NCI-H2171 treated with DMSO at 0.1 percent for 48 hours (cell line): ENCODE measurements at places on chromosomes 11 and 22.

GRCh38 chr22:30615543-30615954 is 8.6 kb downstream of the TCN2 start:
- DNase-seq = no peak

GRCh38 chr22:44400763-44401060 is 88.0 kb upstream of the SHISAL1 start:
- no peak for DNase-seq

- DNase-seq = no peak
These were observed 17.8 kb upstream of the KCNJ11 start for GRCh38 chr11:17406082-17406817.

GRCh38 chr22:35630387-35630793 is 13.3 kb upstream of the MB start:
- DNase-seq = no peak

DNA sequence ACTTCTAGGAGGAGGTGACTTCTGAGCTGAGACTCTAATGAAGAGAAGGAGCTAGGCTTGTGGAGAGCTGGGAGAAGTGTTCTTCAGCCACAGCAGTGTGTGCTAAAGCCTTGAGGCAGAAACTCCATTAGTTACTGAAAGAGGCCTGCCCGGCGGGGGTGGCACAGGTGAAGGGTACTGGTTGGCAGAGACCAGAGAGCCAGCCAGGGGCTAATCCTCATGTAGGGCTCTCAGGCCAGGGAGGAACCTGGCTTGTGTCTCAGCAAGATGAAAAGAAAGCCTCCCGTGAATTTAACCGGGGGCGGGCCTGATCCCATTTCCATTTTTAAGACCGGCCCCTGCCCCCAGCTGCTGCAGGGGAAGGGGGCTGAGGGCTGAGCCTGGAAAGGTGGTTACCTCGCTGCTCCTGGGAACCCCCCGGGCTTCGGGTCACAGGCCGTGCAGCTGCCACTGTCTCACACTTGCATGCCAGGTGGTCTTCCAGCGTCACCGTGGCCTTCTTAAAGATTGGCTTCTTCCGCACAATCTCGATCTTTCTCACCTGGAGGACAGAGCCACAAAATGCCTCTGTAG is 15.0 kb downstream of the PDGFB start:
- no peak for DNase-seq
